ENCODE measurements at places on chromosomes 16 and 17.
A peak's percentile ranks its signal among the peaks of the same experiment; 100 is the strongest.

GRCh38 chr17:7834542-7834956 lies 532 bp downstream of the KDM6B start:
- DNase-seq, result no peak

DNA sequence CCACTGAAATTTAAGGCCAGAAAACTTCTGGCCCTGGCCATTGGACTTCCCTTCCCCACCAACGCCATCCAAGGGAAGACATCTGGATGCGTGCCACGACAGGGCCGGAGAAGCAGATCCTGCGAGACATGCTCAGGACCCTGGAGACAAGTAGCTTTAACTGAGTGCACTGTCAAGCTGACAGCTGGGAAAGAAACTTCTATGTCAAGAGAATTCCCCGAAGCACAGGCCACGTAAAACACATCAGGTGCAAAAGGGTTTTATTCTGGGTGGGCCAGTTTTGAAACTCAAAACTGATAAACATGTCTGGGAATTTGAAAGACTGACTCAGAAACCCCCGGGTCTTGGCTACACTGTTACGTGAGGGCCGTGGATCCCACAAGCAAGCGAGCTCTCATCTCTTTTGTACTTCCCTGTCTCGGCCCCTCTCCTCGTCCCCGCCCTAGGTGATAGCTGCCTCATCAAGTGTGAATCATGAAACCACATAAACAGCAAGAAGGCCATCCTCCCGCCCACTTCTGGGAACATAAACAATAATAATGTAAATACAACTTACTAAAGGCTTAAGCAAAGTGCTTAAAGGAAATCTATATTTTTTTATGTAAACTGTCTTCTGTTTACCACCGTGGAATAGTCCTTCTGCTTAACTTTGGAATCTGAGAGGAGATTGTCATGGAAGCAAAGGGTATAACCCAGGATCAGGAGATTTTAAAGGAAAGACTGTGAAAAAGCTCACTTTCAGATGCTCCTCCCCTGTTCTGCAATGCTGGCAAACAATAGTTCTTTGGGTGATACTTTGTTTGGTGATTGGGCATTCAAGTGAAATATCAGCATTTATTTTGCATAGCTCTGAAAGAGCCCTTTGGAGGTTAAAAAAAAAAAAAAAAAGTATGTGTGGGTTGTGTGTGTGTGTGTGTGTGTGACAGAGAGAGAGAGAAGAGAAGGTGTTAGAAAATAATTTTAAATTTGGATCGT lies 406.0 kb upstream of the MAF start:
- no peak for DNase-seq

DNA sequence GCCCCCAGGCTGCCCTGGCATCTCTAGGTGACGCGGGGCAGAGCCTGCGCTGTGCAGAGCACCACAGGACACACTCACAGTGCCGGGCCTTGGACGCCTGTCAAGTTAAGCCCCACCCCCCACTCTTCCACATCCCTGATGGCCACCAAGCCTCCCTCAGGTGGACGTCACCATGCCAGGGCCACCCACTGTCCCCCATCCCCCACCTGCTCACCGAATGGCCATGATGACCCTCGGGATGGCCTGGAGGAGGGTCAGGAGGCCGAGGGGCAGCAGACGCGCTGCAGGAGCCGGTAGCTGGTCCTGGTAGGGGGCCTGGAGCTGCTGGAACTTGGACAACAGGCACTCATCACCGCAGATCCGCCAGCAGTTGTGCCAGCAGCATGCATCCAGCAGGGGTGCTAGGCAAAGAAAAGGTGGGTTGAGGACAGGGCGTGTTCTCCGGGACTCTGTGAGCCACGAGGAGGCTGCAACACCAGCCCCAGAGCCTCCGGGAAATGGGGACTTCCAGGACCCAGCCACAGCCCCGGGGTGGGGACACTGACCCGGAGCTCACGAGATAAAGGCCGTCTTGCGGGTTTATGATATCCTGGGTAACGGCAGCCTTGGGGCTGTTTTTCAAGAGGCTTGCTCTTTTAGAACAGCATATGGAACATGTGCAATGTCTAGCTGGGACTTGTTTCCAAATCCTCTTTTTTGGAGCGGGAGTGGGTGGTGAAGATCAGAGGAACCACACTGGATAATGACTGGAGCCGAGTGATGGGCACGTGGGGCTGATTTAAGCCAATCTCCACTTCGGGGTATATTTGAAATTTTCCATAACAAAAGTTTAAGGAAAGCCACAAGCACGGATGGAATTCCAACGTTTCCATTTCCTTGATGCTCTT lies 11.4 kb downstream of the C16orf95 start:
- DNase-seq, result no peak

GRCh38 chr16:66278604-66279262 lies 87.8 kb upstream of the CDH5 start:
- DNase-seq, result peak; percentile 50

- no peak for DNase-seq
Observed at GRCh38 chr17:28726226-28726626, at the start of gene TLCD1. Gene TLCD1 (minus strand): TSS chr17:28726233. CDS start chr17:28726097, 136 bp downstream.

DNA sequence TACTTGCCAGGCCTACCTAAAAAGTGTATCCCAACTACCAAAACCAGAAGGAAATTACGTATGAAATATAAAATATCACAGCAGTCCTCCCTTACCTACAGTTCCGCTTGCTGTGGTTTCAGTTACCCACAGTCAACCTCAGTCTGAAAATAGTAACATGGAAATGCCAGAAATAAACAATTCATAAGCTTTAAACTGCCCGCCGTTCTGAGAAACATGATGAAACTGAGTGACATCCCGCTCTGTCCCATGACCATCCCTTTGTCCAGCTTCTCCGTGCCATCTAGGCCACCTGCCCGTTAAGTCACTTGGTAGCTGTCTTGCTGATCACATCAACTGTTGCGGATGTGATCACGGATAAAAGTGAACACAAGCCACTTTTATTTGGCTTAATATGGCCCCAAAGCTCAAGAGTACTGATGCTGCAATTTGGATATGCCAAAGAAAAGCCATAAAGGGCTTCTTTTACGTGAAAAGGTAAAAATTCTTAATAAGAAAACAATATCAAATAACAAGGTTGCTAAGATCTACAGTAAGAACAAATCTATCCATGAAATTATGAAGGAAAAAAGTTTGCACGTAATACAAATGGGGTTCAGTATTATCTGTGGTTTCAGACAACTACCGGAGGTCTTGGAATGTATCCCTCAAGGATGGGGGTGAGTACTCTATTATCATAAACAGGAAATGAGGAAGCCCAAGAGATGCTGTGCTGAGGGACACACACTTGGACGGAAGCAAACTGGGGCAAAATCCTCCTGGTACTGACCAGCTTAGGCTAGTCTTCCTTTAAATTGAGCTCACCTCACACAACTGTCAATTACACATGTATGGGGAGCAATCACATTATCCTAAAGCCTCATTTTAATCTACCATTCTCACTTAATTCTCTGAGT lies 8.2 kb downstream of the USP22 start:
- no peak for DNase-seq

DNA sequence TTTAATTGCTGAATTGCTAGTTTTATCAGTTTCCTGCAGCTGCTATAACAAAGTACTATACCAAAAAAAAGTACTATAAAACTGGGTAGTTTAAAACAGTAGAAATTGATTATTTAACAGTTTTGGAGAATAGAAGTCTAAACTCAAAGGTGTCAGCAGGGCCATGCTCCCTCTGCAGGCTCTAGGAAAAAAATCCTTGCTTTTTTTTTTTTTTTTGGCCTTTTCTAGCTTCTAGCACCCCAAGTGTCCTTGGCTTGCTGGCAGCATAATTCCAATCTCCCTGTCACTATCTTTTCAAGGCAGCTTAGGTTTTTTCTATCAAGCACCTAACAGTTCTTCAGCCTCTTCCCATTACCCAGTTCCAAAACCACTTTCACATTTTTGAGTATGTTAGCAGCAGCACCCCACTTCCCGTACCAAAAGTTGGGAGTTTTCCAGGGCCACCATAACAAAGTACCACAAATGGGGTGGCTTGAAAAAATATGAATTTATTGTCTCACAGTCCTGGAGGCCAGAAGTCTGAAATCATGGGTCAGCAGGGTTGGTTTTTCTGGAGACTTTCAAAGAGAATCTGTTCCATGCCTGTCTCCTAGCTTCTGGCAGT lies 37.4 kb downstream of the BPTF start:
- no peak for DNase-seq

DNA sequence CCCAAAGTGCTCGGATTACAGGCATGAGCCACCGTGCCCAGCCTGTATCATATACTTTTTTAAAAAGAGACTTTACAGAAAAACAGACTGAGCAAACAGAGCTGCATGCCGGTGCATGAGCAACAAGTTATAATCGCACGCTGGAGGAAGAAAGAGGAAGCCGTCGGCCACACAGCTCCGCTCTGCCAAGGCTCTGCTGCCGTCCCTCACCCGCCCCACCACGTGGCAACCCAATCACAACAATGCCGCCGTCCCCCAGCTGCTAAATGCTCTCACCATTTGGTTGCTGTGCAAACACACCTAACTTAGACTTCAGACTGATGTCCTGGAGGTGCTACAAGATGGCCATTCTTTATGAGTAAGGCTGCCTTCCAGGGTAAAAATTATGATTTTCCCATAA lies 83.5 kb downstream of the ADCY9 start:
- DNase-seq, result peak; percentile 60

GRCh38 chr17:58059141-58059540 lies 24.1 kb upstream of the DYNLL2 start:
- no peak for DNase-seq

GRCh38 chr17:65455154-65455971 lies 106.1 kb downstream of the AXIN2 start:
- no peak for DNase-seq

DNA sequence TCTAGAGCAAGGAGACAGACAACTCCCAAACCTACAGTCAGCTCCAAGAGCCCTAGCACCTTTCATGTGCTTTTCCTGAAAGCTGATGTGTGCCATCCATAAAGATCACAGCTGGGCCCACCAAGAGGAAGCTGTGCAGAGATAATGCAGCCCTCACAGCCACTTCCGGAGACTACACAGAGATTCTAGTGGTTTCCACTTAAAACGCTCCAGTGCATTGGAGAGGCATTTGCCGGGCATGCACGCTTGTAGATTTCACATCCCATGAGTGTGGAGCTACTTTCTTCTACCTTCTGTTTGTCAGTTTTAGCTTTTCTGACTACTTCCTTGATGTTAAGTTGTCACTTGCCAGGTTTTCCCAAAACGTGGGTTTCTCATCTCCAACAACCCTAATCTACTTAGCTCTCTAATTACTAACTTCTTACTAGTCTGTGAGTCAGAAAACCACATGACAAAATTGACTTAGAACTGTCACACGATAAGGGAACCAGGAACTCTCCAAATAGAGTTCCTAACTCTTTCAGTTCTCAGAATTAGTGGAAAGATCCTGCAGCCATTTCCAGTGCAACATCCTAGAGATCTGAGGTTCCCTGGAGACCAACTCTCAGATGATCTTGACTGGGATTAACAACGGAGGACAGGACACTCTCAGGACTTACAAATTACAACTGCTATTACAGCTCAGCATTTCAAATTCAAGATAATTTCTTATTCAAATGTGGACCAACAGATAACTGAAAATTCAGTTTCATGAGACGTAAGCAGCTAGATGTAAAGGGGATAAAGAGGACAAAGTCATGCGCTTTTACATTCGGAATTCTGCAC lies 28.6 kb downstream of the PMP22 start:
- DNase-seq, result peak; percentile 24

- DNase-seq, result peak; percentile 18
Observed at GRCh38 chr17:8137645-8138373, 13.9 kb upstream of the HES7 start.

DNA sequence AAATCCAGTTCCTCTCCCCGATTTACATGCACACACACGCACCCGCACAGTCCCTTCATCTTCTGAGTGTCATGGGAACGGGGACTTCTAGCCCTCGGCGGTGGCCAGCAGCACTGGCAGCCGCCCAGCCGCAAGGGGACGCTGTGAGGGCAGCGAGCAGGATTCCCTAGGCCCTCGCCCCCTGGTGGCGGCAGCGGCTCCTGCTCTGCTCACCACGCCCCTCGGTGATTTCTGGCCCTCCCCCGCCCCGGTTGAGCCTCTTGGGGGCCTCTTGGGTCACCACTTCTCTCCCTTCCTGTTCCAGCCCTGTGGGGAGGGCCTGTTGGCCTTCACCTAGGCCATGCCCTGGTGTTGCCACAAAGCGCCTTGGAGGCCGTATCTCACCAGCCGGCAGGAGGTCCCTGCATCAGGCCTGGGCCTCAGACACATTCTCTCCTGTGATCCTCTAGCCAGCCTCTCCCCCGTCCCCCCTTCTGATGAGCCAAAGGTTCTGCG lies 75.2 kb upstream of the KSR1 start:
- peak; percentile 59 for DNase-seq

DNA sequence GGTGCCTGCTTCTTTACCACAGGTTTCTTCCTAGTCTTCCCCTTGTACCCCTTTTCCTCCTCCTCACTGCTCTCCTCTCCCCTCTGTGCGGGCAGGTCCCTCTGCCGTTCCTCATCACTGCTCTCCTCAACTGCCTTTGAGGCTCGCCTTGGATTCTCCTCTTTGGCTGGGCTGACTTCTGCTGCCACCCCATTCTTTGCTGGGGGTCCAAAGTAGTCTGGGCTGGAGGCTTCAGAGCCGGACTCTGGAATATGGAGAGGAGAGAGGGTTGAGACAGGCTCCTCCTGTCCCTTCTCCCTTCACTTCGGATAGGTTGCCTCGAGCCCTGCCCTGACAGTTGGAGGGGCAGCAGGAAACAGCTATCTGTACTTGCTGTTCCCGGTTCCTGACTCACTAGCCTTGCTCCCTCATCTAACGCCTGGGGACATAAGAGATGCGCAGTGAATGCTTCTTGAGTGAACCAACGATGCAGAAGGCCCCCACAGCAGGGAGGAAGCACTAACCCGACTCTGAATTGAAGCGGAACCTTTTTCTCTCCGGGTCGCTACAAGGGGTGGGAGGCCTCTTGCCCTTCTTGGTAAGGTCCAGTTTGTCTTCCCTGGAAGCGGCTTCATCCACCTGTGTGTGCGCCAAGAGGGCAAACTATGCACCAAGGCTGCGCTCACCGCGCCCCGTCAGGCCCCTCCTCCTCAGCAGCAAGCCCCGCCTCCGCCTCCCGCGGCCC lies 655 bp downstream of the HIRIP3 start:
- DNase-seq, result peak; percentile 69

GRCh38 chr16:66387817-66388332 lies 21.4 kb downstream of the CDH5 start:
- DNase-seq, result no peak

DNA sequence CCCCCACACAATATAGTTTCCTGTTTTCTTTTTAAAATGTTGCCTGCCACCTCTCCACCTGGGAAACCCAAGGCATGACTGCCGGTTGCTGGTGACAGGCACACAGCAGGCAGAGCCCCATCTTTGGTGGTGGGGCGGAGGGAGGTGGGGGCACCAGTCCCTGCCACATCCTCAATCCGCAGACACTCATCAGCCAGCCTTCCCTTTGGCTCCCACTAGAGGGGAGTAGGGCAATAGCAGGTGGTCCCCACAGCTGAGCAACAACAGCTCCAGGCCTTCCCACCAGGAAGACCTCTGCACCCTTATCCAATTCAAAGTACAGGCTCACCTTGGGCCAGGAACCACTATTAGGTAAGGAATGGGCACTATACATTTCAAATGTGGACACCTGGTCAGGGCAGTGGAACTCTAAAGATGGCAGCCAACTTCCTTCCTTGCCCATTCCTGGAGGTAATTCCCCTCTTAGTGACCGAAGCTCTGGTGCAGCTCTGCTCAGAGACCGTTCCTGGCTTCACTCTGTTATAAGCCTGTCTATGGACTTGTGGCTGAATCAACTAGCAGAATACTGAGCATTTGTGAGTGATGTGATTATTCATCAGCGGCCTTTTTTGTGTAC lies 13.9 kb downstream of the RECQL5 start:
- DNase-seq, result peak; percentile 39
